ENCODE measurements at places on chromosomes 12 and 14. TPM values are rescaled to one million over a fixed set of nuclear protein-coding genes. Genes with fewer than 3 reads are reported as not detected.

Gene LLPH
- total RNA-seq = 6.7 TPM

Gene KRR1
- 36.5 TPM for total RNA-seq

Gene DHRS4
- 51.9 TPM for total RNA-seq

Gene ADSS1
- total RNA-seq = 2.3 TPM

Gene BLOC1S1
- 90.9 TPM for total RNA-seq

Gene SYT1
- 0.51 TPM for total RNA-seq

Gene TRIM9
- 0.50 TPM for total RNA-seq

Gene ZNF740
- total RNA-seq = 16.8 TPM

Gene PAX9
- not detected for total RNA-seq

Gene ASB2
- total RNA-seq = 0.99 TPM

All from fibroblast of lung (primary cell).